ENCODE measurements at places on chromosomes 12 and 14.

- DNase-seq: no peak
These were observed 415.4 kb downstream of the ZFP36L1 start for GRCh38 chr14:68377459-68377858.

DNA sequence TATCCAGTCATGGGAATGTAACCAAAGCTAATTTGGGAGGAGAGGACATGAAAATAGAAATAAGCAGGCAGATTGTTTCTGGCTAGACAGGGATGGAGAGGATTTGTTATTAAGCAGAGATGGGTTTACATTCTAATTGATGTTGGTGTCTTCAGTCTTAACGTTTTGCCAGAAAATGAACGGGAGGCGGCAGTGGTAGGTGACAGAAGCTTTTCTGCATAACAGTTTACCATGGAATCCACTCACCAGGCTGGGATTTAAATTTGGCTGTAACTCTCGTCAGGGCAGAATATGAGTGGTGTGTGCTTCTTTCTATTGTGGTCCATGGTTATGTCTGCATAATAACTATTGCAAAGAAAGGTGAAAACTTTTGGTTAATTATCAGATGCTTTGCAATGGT lies 50.2 kb upstream of the OTX2 start:
- no peak for DNase-seq

DNA sequence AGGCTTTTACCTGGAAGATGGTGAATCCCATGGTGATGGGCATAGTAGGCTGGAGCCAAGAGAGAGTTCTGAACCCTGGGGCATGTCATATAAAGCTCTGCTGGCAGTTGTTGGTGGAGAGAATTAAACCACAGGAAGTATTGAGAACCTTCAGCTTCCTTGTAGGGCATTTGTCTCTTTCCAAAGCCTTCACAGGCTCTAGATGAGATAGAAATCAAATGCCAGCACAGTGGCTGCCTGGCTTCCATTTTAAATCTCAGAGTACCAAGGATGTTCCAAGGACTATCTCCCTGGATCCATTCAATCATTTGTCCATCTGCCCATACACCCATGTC lies 369.6 kb downstream of the DPF3 start:
- no peak for DNase-seq

GRCh38 chr12:126874427-126875026 lies 1392.4 kb upstream of the TMEM132C start:
- peak; percentile 48 for DNase-seq

GRCh38 chr14:91205459-91205858 lies 39.0 kb downstream of the GPR68 start:
- no peak for DNase-seq

- DNase-seq: no peak
These were observed 42.2 kb upstream of the MANSC4 start for GRCh38 chr12:27822076-27822712.

DNA sequence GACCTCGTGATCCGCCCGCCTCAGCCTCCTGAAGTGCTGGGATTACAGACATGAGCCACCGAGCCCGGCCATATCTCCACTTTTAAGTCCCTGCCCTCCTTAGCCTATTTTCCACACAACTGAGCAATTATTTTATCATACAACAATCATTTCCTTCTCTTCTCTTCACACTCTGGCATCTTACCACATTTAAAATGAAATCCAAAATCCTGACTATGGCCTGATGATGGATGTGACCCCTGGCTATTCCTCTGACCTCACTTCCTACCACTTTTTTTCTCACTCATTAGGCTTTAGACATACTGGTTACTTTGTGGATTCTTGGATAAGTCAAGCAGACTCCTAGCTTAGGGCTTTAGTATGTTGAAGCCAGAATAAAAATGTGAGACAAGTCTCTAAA lies 21.9 kb upstream of the EID3 start:
- no peak for DNase-seq
